ENCODE measurements at places on chromosomes 13 and 19.

GRCh38 chr19:34962687-34963572, 1.1 kb downstream of the ZNF792 start:
- no peak for DNase-seq

DNA sequence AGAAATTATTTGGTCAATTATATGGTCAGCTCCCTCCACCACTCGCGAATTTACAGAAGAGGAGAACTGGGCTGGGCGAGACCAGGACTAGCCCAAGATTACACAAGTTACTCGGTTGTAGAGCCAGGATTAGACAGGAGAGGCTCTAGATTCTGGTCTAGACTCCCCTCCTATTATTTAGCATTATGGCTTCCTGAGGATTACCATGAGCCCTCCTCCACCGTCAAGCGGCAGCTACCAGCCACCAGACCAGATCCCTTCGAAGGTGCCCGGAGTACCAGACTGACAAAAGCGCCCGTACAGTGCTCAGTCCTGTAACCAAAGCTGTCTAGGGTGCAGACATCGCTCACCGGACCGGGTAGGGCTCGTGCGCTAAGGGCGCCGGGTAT, 497 bp upstream of the MLNR start:
- no peak for DNase-seq

DNA sequence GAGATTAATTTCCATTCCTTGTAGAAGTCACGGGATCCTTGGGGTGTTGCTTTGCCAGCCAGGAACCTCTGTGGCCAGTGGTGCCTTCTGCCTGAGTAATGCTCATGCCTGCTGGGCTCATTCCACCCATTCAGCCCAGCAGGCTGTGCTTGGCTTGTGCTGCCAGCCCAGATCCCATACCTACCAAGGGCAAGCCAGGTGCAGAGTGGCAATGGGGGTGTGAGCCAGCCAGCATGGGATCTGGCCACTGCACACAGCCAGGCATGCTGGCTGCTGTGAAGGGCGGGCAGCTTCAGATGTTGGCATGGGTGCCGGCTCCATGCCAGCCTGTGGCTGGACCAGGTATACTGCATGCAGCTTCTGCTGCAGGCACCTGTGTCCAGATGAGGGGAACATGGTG, 42.5 kb downstream of the WDFY2 start:
- no peak for DNase-seq

GRCh38 chr19:2048104-2048958, 2.7 kb downstream of the MKNK2 start:
- no peak for DNase-seq

DNA sequence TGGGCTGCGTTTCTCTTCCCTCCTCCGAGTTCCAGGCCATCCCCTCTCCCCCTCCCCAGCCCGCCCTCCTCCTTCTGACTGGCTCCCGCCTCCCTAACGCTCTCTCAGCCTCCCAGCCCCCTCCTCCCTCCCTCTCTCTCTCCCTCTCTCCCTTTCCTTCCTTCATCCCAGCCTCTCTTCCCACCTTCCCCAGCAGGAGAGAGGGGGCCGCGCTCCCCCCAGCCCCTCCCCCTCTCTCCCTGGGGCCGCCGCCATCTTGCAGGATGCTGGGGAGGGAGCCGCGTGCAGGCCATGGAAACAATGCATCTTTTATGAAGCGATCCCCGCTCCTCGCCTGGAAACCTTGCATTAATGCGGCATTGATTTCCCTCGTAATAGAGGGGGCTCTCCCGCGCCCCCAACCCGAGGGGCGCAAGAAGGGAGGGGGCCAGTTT, 42.6 kb upstream of the ADGRL1 start:
- peak; percentile 69 for DNase-seq

DNA sequence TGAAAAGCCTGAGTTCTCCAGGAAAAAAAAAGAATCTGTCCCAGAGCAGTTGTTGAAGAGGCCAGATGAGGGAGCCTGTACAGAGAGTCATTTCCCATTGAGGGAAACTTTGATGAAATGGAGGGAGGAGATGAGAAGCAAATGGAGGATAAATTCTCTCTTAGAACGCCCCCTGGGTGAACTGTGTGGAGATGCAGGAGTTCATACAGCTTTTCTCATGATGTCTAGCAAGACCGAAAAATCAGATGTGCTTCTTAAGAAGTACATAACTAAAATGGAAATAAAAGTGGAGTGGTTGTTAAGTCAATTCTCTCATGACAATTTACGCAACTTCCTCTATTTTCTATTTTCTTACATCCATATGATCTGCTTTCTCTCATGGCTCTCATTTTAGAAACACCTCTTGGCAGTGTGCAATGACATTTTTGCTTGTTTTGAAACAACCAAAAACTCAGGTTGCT, 1263.1 kb downstream of the PCDH9 start:
- peak; percentile 39 for DNase-seq

DNA sequence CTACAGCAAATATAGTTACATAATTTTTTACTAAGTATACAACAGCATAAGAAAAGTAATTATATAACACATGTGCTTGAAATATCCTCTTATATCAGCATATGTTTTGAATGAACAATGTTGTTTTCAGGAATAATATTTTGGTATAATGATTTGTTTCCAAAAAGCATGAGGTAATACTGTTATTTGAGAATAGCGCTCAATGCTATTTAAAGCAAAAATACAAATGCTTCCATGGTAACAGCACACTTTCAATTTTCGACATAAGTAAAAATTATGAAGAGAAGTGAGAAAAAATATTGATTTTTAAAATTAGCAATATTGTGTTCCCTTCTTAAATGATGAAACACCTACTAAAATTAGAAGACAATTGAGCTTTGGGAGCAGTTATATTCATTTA, 715.9 kb upstream of the ATXN8OS start:
- DNase-seq = no peak

- no peak for DNase-seq
Observed at GRCh38 chr13:32008518-32009175, 22.9 kb upstream of the FRY start.

DNA sequence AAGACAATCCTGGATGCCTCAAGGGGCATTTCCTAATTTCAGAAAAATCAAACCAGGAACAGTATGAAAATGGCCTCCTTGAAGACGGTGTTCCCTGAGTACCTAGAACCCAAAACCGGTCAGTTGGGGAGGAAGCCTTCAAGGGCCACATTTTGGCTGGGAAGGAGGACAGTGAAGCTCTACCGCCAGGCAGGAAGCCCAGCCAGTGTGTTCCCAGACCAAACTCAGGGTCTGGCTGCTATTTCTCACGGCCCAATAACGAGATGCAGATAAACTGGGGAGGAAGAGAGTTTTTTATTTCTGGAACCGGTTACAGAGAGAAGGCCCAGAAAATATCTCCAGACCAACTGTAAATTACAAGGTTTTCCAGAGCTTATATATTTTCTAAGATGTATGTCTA, 24.3 kb upstream of the CEACAM21 start:
- no peak for DNase-seq

- DNase-seq = no peak
Observed at GRCh38 chr13:109880371-109881346, 94.3 kb upstream of the IRS2 start.

DNA sequence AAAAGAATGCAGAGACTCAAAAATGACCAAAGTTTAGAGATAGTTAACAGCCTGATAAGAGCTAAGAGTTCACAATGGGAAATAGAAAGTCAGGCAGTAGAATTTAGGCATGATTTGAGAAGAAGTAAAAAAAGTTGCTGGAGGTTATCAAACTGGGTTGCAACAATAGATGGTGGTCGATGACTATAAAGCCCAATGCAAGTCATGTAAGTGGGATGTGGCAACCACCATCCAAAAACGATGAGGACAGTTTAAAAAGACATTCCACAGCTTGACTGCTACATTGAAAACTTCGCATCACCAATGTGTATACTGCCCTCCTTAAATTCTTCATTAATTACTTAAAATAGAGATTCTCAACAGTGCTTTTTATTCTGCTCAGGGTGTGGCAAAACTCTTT, 19.7 kb downstream of the ELF1 start:
- no peak for DNase-seq

DNA sequence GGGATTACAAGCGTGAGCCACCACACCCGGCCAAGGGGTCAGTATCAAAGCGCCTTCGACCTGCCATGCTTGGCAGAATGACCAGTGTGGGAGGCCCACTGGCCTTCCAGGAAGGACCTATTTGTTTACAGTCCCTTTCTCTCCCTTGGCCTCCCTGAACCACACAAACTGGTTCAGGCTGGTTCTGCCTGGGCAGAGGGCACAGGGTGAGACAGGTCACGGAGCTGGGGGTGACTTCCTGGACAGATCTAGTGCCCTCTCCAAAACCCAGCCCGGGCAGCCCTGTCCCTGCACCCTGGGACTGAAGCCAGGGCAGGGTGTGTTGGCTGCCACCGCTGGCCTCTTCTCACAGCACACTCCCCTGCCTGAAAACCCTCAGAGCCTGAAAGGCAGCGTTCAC, 11.3 kb downstream of the PLEKHF1 start:
- DNase-seq = no peak

- no peak for DNase-seq
Observed at GRCh38 chr19:31518216-31519020, 169.2 kb upstream of the TSHZ3 start.

GRCh38 chr13:75255147-75255546, 226.8 kb downstream of the TBC1D4 start:
- DNase-seq = no peak

GRCh38 chr19:1407528-1408299, at the start of gene DAZAP1:
Gene DAZAP1, plus strand, starts transcription at chr19:1407586. Its CDS starts 188 bp downstream, at chr19:1407774.
- DNase-seq = no peak

- peak; percentile 33 for DNase-seq
Observed at GRCh38 chr13:96822895-96823294, 171.4 kb downstream of the OXGR1 start.

GRCh38 chr19:41478875-41479756, 36.2 kb downstream of the ERICH4 start:
- peak; percentile 3 for DNase-seq

DNA sequence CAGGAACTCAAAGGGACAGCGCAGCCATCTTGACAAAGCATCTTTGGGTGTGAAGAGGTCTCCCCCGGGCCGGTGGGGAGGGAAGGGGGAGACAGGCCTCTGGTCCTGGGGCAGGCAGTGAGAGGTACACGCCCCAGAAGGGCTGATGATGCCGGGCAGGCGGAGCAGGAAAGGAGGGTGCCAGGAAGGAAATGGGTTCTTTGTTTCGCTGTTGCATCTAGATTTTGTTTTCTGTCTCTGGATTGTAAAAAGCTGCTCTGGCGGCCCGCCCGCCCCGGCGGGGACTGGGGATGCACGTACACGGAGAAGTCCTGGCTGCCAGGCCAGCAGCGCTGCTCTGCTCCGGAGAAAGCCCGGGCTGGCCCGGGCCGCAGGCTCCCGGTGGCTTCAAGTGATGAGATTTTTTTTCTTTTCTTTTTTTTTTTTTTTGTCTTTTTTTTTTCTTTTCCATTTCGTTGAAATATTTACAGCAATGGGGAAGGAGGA, 13.2 kb upstream of the ASF1B start:
- no peak for DNase-seq

GRCh38 chr19:8151767-8152035, 2.3 kb upstream of the FBN3 start:
- DNase-seq = no peak

DNA sequence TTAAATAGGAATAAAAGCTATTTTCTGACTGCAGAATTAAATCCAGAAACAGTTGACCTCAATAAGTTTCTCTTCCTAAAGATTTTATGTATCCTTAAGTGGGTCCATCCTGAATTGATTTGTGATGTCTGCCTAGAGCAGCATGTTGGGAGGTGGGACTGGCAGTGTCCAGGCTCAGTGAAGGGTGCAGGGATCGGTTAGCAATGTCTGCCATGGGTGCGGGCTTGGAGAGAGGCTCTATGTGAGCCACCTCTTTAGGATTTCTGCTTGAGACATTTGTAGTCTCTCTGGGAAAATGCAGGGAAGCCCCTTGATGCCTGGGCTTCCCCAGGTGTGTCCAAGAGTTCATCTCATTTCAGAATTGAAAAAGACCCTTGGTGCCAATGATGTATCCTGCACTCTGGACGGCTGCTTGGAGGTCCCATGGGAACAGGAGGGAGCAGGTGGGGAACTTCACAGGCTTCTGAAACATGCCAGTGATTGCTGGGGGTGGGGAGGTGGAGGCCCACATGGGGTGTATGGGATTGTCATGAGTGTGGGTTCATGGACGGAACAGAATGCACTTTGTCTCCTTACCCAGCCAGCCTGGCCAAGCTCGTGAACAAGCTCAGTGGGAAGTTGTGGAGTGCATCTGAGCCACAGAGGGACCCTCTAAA, 6.2 kb upstream of the COLGALT1 start:
- peak; percentile 8 for DNase-seq

- no peak for DNase-seq
Observed at GRCh38 chr19:15173746-15174404, 26.9 kb downstream of the NOTCH3 start.

GRCh38 chr19:48836089-48837017, at the start of gene HSD17B14:
Gene HSD17B14, minus strand, starts transcription at chr19:48836491. Its CDS starts 80 bp downstream, at chr19:48836411.
- peak; percentile 71 for DNase-seq

- DNase-seq = no peak
Observed at GRCh38 chr19:35959040-35959967, 23.1 kb downstream of the LRFN3 start.

- peak; percentile 18 for DNase-seq
Observed at GRCh38 chr13:36966404-36966803, 32.7 kb downstream of the ALG5 start.

GRCh38 chr19:307111-307531, 15.9 kb upstream of the PLPP2 start:
- DNase-seq = no peak

Measured in amniotic epithelial cell (primary cell).